Psoas muscle (tissue), 8 donors: ENCODE measurements at places on chromosomes 4 and X.

GRCh38 chr4:19327364-19327763 is 924.3 kb upstream of the SLIT2 start:
- DNase-seq = no peak

- no peak for DNase-seq
These were observed 1120.5 kb downstream of the ADGRL3 start for GRCh38 chr4:62320612-62321011.

- DNase-seq = no peak
These were observed 430.0 kb downstream of the INPP4B start for GRCh38 chr4:142416121-142416520.

- no peak for DNase-seq
These were observed 1840.1 kb downstream of the PCDH7 start for GRCh38 chr4:32560306-32560705.

GRCh38 chr4:100417565-100417964 is 100.3 kb downstream of the EMCN start:
- DNase-seq = no peak

- DNase-seq = no peak
These were observed 297.8 kb downstream of the ZNF674 start for GRCh38 chrX:46247456-46247855.

- peak; percentile 28 for DNase-seq
These were observed 14.0 kb upstream of the ADAD1 start for GRCh38 chr4:122364700-122365404.

DNA sequence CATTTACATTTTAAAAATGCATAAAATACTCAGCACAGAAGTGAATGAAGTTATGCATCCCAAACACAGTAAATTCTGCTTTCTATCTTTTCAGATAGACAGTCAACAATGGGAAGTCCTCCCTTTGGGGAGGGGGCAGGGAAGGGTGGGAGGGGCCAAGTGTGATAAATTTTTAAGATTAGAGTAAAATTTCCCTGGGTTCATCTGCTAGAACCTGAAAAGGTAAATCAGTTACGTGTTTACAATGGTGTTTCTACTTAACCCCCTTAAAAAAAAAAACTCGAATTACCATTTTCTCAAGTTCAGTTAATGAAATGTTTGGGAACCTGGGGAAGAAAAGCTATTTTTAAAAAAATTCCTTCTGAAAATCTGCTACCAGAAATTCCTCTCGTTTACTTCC is 9.1 kb downstream of the PITX2 start:
- no peak for DNase-seq

DNA sequence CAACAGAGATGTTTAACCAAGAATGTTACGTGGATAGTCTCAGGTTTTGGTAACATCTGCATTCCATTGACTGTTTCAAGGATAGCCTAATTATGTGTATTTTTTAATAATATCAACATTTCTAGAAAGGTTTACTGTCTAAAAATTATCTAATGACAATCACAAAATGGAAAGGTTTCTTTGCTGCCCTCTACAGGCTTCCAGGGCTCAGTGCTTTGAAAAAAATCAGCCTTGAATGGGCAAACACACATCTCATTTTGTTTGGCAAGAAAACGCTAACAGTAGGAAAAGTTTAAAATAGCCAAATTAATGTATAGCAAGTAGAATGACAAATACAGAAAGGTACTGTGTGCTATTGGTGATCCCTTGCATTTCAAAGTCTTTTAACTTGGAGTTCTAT is 223.4 kb upstream of the PRPS2 start:
- no peak for DNase-seq

- DNase-seq = no peak
These were observed 158.2 kb downstream of the PLS3 start for GRCh38 chrX:115719171-115719570.

- no peak for DNase-seq
These were observed 124.8 kb upstream of the CITED1 start for GRCh38 chrX:72430405-72430968.

DNA sequence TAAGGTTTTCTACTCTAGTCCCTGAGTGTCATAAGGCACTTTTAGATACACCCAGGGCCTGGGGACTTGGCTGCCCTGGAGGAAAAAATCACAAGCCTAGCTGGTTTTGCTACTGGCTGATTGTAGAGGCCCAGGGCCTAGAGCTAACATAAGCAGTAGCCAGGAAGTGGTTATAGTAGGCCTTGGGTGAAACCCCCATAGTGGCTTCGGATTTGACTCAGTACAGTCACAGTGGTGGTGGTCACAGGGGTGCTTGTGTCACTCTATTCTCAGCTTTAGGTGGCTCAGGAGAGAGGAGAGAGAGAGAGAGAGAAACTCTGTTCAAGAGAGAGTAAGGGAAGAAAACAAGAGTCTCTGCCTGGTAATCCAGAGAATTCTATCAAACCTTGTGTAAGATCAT is 194.5 kb upstream of the EDA2R start:
- no peak for DNase-seq

GRCh38 chr4:169059306-169060211 is 49.5 kb upstream of the CBR4 start:
- DNase-seq = peak; percentile 37

GRCh38 chr4:155265113-155265512 is 56.7 kb downstream of the NPY2R start:
- no peak for DNase-seq

- no peak for DNase-seq
These were observed 5.0 kb downstream of the ADH7 start for GRCh38 chr4:99430106-99430505.

- no peak for DNase-seq
These were observed 1.1 kb upstream of the TRMT10A start for GRCh38 chr4:99564921-99565320.

DNA sequence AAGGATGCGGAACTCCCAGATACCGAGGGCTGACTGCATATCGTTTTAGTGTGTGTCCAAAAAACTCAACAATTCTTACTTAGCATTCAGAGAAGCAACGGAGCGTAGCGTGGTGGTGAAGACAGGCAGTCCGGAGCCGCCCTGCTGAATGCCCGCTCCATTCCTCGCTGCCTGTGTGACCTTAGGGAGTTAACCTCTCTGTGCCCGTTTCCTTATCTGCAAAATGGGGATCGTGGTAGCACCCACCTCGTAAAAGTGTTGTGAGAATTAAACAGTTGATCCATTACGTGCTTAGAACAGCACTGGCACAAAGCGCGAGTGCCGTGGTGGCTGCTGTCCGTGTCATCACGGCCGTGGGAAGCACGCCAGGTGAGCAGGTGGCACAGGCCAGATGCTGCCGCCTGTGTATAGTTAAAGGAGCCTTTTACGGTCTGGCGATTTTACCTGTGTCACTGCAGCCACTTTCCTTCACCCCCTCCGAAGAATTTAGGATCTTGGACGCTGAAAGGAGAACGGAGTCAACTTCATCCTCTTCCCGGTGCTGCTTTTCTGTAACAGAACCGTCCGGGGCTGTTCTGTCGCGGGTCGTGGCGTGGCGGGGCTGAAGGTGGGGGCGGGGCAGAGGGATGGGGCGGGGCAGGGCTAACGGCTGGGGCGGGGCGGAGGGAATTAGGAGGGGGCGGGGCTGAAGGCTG is 885 bp downstream of the CCDC110 start:
- peak; percentile 74 for DNase-seq

GRCh38 chr4:11286533-11286932 is 142.2 kb downstream of the HS3ST1 start:
- DNase-seq = no peak
